Endothelial cell (in vitro differentiated cells): ENCODE measurements at places on chromosomes 4 and X. TPM values are rescaled to one million over a fixed set of nuclear protein-coding genes. Genes with fewer than 3 reads are reported as not detected.

FRG1 gene
- total RNA-seq = 47.3 TPM

NLGN4X gene
- total RNA-seq = 51.3 TPM

BEND4 gene
- 16.3 TPM for total RNA-seq

DNA sequence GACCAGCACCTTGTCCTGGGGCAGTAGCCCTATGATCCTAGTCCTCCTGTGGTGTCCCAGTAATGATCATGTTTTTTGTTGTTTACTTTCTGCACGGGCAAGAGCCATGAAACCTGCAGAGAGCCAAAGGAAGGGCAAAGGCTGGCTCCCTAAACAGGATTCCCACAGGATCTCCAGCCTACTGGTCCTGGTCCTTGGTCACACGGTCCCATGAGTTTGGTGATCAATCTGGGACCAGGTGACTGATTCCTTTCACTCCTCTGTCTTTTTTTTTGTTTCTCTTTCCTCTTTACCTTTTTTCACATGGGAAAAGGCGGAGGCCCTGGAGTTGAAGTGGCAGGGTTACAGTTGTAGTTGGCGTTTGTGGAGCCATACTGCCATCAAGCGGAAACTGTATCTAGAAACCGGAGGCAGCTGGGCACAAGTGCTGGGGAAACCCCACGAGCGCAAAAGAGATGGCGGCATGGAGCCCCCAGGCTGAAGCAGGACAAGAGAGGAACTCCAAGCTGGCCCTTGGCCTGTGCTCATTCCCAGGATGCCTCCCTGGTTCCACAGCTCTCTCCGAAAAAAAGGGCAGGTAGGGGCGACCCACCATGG, 34.6 kb downstream of the NBDY start:
- DNase-seq = no peak

GRCh38 chr4:104492183-104492771, 2.4 kb downstream of the CXXC4 start:
- no peak for DNase-seq

DNA sequence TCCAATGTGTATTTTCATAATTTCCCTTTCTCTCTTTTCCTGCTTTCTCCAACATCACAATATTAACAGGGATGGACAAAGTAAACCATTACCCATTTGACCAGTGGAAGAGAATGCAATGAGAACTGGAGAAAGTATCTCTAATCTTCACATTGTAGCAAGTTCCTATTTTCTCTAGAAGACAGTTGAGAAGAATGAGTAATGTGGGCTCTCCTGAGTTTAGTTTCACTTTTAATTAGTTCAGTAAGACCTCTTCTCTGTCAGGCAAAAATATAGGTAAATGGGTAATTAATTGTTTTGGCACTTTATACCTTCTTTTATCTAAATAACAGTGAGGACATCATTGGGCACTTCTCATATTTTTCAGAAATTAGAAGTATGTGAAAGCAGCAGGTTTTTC, 602.0 kb downstream of the GLUD2 start:
- DNase-seq = no peak

GRCh38 chr4:659851-660250, 14.2 kb downstream of the ATP5ME start:
- DNase-seq = no peak
